ENCODE measurements at places on chromosomes 6 and 20.

DNA sequence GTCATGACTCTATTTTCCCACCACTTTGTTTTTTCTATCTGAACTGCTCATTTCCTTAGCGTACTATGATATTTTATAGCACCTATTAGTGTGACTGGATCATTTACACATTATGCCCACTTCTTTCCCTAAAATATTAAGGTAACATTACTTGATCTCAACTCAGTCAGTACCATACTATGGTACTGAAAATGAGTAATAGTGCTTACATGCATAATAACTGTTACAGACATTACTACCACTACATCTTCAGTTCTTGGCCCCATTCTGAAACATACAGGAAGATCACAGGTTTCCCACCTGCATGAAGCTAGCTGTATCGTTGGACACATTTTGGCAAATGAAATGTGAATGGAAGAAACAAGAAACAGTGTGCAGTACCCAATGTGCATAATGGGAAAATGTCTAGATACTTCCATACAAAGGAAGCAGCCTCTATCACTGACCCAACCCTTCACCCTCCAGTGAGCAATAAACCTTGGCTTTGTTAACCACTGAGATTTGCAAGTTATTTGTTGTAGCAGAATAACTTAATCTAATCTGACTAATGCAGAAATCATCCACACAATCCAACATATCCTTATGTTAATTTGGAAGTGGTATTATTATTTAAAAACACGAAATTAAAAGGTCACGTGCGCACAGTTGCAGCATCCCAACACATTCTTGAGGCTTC, 108.6 kb upstream of the DOK5 start:
- DNase-seq, result no peak

GRCh38 chr20:56414842-56415765, 3.0 kb downstream of the CASS4 start:
- no peak for DNase-seq

DNA sequence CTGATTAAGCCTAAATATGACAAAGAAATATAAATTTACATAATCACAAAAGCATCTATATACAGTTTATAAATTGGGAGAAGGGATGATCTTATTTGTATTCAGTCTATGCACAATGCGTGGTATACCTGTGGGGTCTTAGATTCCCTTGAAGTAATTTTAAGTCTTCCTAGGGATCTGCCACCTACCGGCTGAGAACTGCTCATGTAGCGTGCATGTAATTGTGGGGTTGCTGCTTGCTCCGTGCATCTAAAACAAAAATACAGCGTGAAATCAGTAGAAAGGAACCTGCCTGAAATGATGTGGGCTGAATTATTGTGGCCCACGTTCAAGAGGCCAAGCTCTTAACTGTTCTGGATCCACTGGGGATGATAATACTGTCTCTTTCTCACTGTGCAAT, 187.3 kb downstream of the MBOAT1 start:
- no peak for DNase-seq

- DNase-seq, result no peak
These were observed 132.6 kb downstream of the THBS2 start for GRCh38 chr6:169121013-169121412.

- DNase-seq, result no peak
These were observed 15.6 kb downstream of the COMMD7 start for GRCh38 chr20:32727683-32728082.

GRCh38 chr20:60764771-60765170, 487.3 kb upstream of the CDH4 start:
- no peak for DNase-seq

GRCh38 chr6:3958255-3958654, 109.1 kb downstream of the FAM50B start:
- DNase-seq, result no peak

Measured in NCI-H510A (cell line).